ENCODE measurements at places on chromosomes 4 and X.

- no peak for DNase-seq
Measured at GRCh38 chrX:34238896-34239295, 106.8 kb upstream of the FAM47A start.

- DNase-seq = no peak
Measured at GRCh38 chr4:165177725-165178666, 29.4 kb upstream of the KLHL2 start.

DNA sequence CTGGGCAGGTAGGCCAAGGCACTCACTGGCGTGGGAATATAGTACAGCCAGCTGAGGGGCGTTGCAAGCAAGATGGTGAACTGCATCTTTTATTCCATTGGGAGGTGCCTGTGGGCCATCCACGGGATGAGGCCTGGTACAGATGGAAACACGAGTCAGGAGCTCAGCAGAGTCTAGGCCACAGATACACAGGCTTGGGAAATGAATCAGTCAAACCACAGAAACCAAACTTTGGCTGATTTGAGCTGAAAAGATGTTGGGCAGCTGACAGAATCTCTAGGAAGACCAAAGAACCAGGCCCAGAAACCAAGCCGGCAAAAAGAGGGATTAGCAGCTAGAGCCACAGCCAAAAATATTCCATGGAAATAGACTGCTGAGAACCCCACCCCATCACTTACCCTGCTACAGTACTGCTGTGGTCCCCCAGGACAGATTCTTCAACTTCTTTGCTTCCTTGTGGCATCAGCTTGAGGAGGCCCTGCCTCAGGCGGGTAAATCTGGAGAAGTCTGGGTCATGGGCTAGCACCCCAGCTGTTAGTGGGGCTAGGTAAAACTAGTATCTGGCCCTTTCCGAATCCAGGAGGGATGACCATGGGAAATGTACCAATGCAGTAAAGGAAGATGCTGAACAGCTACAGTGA is 75.4 kb downstream of the TMEM131L start:
- peak; percentile 96 for DNase-seq

DNA sequence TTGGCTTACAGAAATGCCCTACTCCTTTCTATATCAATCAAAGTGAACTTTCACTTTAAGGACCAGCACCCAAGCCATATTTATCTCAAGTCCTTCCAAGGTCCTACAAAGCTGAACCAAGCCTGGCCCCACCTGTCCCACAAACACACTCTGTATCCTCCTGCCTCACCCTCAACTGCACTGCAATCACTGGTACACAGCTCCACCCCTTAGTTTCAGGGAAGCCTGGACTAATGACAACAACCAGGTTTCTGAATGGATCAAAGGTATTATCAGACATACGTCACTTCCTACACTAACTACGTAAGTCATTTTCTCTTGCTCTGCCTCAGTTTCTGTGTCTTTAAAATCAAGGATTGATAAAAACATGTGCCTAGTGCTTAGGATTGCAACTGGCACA is 205.6 kb upstream of the HS3ST1 start:
- no peak for DNase-seq

Measured in iris pigment epithelial cell (primary cell).